Upper lobe of right lung (tissue), 1 donor: ENCODE measurements at places on chromosomes 4 and X. TPM values are rescaled to one million over a fixed set of nuclear protein-coding genes. Genes with fewer than 3 reads are reported as not detected.
A peak's percentile ranks its signal among the peaks of the same experiment; 100 is the strongest.

The TMEM144 gene
- 15.5 TPM for total RNA-seq

The CTAG2 gene
- total RNA-seq = not detected

The NEIL3 gene
- 0.52 TPM for total RNA-seq

DNA sequence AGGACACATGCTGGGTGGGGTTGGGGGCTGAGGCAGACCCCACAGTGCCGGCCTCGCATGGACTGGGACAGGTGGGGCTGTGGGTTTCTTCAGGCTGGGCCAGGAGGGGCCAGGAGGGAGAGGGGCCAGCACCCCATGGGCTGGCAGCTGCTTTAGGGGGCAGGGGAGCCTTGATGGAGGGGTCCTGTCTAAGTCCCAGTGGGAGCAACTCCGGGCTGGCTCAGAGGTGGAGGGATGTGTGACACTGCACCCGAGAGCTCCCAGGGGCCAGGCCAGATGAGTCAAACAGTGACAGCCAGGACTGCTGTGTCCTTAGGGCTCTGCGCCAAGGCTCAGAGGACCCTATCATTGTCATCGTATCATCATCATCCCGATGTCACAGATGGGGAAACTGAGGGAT lies 4.4 kb upstream of the ABLIM2 start:
- peaks cover 3% of the 10 kb centered on the region for H3K27me3 ChIP-seq
- DNase-seq = no peak
- peaks cover 8% of the 10 kb centered on the region for H3K4me1 ChIP-seq
- no peaks in the 10 kb centered on the region for H3K36me3 ChIP-seq
- no peak overlapping the region for H3K27ac ChIP-seq

The PRKG2 gene
- total RNA-seq = 8.1 TPM

GRCh38 chr4:166198516-166199310 lies 325.7 kb downstream of the TLL1 start:
- DNase-seq = no peak
- H3K36me3 ChIP-seq = no peaks in the 10 kb centered on the region
- no peak overlapping the region for H3K4me3 ChIP-seq
- H3K27me3 ChIP-seq = no peaks in the 10 kb centered on the region
- no peak overlapping the region for H3K27ac ChIP-seq

The CXCL11 gene
- not detected for total RNA-seq

The PRDM8 gene
- 1.7 TPM for total RNA-seq

DNA sequence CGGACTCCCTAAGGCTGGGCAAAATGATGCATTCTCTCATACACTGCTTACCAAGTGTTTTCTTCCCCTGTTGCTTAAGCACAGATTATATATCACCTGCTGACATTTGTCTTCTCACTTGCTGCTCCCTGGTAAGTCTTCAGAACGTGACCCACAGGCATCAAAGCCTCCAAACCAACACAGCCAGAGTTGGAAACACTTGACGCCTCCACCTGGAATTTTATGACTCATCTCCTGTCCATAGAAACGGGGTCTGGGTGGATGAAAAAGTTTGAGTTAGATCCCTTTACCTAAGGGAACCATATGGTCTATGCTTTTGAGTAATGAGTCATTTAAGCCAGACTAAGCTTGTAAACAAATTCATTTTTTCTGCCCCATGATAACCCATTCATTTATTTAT lies 251.6 kb downstream of the USP46 start:
- H3K4me1 ChIP-seq = no peaks in the 10 kb centered on the region
- DNase-seq = no peak

DNA sequence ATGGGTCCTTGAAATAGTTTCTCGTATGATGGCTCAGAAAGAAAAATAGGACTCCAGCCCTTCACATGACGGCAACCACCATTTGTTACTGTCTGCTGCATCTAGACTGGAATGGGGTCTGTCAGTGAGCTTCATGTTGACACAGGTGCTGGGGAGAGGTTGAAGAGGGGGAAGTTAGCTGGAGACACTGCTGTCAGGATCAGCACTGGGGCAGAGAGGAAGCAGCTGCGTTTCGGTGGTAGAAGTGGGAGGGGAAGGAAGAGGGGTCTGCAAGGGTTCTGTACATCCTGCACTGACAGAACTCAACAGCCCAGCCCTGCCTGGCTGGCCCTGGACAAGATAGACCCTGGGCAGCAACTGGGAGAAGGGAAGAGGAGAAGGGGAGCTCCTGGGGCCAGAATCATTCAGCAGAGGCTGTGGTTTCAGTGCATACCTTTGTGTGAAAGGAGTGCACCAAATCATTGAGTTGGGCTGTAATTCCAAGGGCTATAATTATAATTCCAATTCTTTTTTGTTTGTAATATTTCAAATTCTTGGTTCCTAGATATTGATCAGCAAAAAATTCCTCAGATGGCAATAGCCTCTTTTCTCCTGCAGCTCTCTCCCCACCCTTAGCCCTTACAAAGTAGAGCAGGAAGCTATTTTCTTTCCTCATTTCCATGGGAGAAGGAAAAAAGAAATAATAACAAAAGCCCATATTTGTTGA lies 119.4 kb upstream of the C1GALT1C1 start:
- H3K27me3 ChIP-seq = no peaks in the 10 kb centered on the region
- DNase-seq = no peak
- no peak overlapping the region for H3K27ac ChIP-seq
- H3K36me3 ChIP-seq = no peaks in the 10 kb centered on the region

GRCh38 chr4:171532968-171533367 lies 280.2 kb upstream of the GALNTL6 start:
- DNase-seq = no peak
- H3K27ac ChIP-seq = no peak overlapping the region
- no peaks in the 10 kb centered on the region for H3K4me1 ChIP-seq
- H3K4me3 ChIP-seq = no peak overlapping the region
- no peaks in the 10 kb centered on the region for H3K27me3 ChIP-seq

- H3K27me3 ChIP-seq = no peaks in the 10 kb centered on the region
- H3K36me3 ChIP-seq = no peaks in the 10 kb centered on the region
- no peaks in the 10 kb centered on the region for H3K4me1 ChIP-seq
- peak overlapping the region; percentile 97 for H3K27ac ChIP-seq
Observed at GRCh38 chrX:2928191-2928582, 952 bp downstream of the ARSD start.

DNA sequence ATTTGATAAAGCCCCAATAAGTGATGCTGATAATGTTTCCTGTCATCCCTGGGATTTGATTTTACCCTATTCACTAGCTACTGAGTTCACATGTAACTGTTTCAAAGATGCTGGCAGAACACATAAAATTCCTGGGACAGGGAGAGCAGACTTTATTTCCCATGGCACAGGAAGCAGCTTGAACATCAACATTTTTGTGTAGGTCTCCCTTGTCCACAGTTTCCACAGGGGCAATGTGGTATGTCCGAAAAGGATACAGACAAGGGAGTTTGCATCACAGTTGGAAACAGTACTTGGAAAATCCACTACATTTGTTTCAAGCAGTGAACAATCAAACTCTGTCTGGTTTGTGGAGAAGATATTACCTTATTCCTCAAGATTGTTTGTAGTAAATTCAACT lies 129.2 kb upstream of the KLHL4 start:
- H3K4me3 ChIP-seq = no peak overlapping the region
- H3K27ac ChIP-seq = no peak overlapping the region
- no peak for DNase-seq
- H3K4me1 ChIP-seq = no peaks in the 10 kb centered on the region
- no peaks in the 10 kb centered on the region for H3K36me3 ChIP-seq

- no peak overlapping the region for H3K4me3 ChIP-seq
- no peaks in the 10 kb centered on the region for H3K4me1 ChIP-seq
- no peak overlapping the region for H3K27ac ChIP-seq
- H3K27me3 ChIP-seq = no peaks in the 10 kb centered on the region
- H3K36me3 ChIP-seq = no peaks in the 10 kb centered on the region
Observed at GRCh38 chr4:75254745-75255144, 259.5 kb downstream of the RCHY1 start.

DNA sequence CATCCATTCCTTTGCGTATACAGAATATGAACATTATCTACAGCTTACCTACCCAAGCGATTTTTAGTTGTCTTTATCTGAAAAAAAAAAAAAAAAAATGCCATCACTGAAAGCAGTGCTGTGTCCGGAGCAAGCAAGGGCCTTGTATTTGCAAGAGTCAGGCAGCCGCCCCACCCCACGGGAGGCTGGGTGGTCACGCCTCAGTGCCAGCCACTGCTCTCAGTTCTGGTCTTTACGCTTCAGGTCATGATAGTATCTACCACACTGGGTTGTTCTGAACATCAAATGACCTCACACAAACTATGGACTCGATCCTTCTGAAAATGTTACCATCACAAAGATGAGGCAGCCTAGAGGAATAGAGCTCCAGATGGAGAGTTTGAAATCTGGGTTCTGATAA lies 62.7 kb upstream of the HELT start:
- no peak for DNase-seq
- no peak overlapping the region for H3K27ac ChIP-seq
- no peaks in the 10 kb centered on the region for H3K27me3 ChIP-seq
- H3K36me3 ChIP-seq = no peaks in the 10 kb centered on the region
- H3K4me3 ChIP-seq = no peak overlapping the region
- no peaks in the 10 kb centered on the region for H3K4me1 ChIP-seq

The ZXDB gene
- 7.3 TPM for total RNA-seq

DNA sequence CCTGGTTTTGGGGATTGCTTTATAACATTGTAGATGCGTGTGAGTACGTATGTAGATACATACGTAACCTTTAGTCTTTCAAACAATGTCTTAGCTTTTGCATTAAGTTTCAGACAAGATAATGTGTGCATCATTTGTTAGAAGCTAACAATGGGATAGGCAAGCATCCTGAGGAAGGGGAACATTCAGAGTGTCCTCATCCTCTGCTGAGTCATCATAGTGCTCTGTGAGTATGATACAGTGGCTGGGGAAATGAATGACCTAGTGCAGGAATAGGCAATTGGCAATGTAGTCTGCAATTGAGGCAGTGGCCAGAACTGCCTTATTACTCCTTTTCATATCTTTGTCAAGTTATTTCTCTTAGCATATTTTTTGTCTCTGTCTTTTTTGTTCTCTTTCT lies 7.3 kb downstream of the NAP1L5 start:
- no peak overlapping the region for H3K27ac ChIP-seq
- no peaks in the 10 kb centered on the region for H3K27me3 ChIP-seq
- DNase-seq = no peak
- H3K36me3 ChIP-seq = peaks cover 36% of the 10 kb centered on the region

- no peaks in the 10 kb centered on the region for H3K4me1 ChIP-seq
- H3K36me3 ChIP-seq = no peaks in the 10 kb centered on the region
- H3K27ac ChIP-seq = no peak overlapping the region
- no peaks in the 10 kb centered on the region for H3K27me3 ChIP-seq
- no peak for DNase-seq
- peak overlapping the region; percentile 1 for H3K4me3 ChIP-seq
Observed at GRCh38 chr4:89469930-89470375, 162.4 kb upstream of the GPRIN3 start.

GRCh38 chr4:48041535-48042137 lies 25.1 kb downstream of the NIPAL1 start:
- H3K4me3 ChIP-seq = no peak overlapping the region
- peaks cover 7% of the 10 kb centered on the region for H3K27me3 ChIP-seq
- H3K4me1 ChIP-seq = no peaks in the 10 kb centered on the region
- H3K36me3 ChIP-seq = no peaks in the 10 kb centered on the region
- DNase-seq = no peak
- no peak overlapping the region for H3K27ac ChIP-seq

DNA sequence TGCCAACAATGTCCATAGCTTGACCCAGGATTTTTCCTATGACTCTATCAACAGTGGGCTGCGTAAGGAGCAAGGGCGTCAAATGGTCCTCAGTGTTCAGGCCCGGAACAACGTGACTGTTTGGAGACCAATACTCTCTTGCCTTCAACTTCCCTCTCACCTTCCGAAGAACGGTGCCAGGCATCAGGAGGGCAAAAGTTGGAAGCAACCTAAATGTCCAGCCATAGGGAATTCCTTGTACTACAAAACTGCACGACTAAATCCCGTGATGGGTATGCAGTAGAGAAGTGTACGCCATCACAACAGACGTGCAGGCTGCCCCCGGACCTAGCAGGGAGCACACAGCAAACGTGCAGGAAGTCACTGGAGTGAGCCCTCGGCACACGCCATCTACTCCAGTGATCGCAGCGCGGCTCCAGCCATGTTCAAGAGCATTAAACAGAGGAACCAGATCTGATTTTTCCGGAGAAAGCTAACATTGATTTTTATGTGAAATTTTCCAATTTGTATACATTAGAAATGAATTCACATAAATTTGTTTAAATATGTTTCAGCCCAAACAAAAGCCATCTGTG lies 79.0 kb downstream of the JAKMIP1 start:
- H3K36me3 ChIP-seq = no peaks in the 10 kb centered on the region
- no peak overlapping the region for H3K4me3 ChIP-seq
- no peak overlapping the region for H3K27ac ChIP-seq
- peak; percentile 43 for DNase-seq

DNA sequence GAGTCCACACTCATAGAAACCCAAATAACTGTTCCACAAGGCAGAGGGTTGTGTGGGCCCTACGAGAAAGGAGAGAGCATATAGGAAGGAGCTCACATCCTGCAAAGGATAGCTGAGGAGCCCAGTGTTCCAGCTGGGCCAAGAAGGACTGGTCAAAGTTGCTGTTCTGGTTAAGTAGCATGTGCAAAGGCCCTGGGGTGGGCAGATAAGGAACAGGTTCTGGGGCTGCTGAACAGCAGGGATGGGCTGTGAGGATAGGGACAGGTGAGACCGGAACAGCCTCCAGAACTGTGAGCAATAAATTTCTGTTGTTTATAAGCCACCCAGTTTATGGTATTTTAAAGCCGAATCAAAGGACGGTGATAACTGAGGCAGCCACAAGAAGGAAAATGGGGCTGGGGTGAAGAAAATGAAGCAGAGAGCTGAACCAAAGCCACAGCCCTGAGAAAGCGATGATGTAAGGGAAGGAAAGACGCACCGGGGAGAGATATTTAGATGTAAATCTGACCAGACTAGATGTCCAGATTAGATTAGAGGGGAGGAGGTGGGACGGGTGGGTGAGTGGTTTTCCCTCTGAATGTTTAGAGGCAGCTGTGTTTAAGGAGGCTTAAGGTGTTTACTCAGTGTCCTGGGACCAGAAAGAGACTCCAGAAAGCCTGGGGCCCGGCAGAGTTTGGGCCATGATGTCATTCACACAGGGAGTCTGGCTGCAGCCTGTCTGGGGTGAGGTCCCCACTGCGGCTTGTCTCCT lies 180.8 kb upstream of the BCOR start:
- H3K27me3 ChIP-seq = no peaks in the 10 kb centered on the region
- H3K27ac ChIP-seq = no peak overlapping the region
- H3K4me1 ChIP-seq = no peaks in the 10 kb centered on the region
- no peak overlapping the region for H3K4me3 ChIP-seq
- no peaks in the 10 kb centered on the region for H3K36me3 ChIP-seq

- H3K4me3 ChIP-seq = no peak overlapping the region
- no peak for DNase-seq
- no peak overlapping the region for H3K27ac ChIP-seq
- H3K4me1 ChIP-seq = no peaks in the 10 kb centered on the region
- H3K36me3 ChIP-seq = no peaks in the 10 kb centered on the region
Observed at GRCh38 chrX:11285651-11286050, 7.6 kb upstream of the AMELX start.

The AFP gene
- not detected for total RNA-seq

The CENPVL3 gene
- total RNA-seq = not detected
